ENCODE measurements at places on chromosomes 11 and 22. TPM values are rescaled to one million over a fixed set of nuclear protein-coding genes. Genes with fewer than 3 reads are reported as not detected.
A peak's percentile ranks its signal among the peaks of the same experiment; 100 is the strongest.

- DNase-seq, result no peak
Observed at GRCh38 chr11:19970944-19971343, 189.3 kb downstream of the DBX1 start.

KCNE3 gene
- total RNA-seq, result 14.9 TPM

DNA sequence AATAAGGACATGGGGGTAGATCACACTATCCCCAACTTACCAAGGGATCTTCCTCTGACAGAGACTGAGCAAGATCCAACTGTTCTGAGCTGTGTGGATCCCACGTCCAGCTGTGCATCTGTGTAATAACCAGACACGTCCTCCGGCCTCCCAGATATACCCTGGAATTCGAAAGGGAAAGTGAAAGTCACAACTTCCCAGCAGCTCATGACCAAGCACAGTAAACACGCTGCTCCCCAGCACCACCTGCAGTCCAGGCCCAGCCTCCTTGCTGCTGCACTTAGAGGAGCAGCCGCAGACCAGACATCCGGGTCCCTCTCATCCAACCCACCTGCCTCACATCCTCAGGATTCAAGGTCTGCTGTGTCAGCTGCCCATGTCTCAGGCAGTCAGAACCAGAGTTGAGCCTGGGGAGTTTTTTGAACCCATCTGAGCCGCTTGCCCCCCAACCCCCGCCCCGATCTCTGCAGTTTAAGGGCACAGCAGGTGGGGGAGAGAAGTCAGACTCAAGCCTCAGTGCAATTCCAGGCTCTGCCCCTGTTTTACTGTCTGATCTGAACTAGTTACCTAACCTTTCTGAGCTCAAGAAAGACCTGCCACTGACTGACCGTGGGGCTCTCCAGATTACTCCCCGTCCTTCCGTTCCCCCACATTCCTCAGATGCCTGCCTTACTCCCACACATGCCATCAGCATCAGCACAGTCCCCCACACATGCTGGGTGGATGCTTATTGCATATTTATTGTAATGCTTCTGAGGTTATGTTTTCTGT, at the start of gene APOL2:
APOL2 (minus strand) TSS at position 127 of the 771 bp plus-strand sequence. CDS start 6,365 bp downstream, outside the sequence.
- DNase-seq, result peak; percentile 92

KRTAP5-9 gene
- not detected for total RNA-seq

C22orf42 gene
- not detected for total RNA-seq

GLYAT gene
- total RNA-seq, result not detected

- DNase-seq, result no peak
Observed at GRCh38 chr11:117000014-117000737, 98.1 kb downstream of the SIK3 start.

DNA sequence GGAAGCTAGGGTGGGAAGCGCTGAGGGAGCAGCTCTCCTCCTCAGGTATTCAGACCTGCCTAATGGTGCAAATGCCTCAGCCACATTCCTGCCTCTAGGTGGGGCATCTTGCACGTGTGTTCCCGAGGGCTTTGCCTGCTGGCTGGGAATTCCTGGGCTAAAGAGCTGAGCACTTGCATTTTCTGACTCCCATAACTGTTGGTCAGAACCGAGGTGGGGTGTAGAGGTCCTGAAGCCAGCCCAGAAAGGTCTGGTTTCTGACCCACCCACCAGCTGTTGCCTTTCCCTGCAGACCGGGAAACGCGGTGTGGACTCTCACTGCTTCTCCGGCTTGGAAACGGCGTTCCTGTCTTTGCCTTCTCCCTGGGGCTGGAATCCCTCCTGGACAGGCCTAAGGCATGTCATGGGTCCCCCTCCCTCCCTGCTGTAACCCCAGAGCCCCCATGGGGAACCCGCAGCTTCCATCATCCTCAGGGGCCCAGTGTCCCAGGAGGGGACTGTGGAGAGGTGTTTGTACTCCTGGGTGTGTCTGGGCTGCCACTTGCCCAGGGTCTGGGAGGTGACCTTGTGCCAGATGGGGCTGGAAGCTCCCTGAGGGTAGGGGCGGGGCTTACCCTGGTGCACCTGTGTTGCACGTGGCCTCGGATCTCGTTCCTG, 24.0 kb upstream of the SMIM38 start:
- DNase-seq, result peak; percentile 85

DNA sequence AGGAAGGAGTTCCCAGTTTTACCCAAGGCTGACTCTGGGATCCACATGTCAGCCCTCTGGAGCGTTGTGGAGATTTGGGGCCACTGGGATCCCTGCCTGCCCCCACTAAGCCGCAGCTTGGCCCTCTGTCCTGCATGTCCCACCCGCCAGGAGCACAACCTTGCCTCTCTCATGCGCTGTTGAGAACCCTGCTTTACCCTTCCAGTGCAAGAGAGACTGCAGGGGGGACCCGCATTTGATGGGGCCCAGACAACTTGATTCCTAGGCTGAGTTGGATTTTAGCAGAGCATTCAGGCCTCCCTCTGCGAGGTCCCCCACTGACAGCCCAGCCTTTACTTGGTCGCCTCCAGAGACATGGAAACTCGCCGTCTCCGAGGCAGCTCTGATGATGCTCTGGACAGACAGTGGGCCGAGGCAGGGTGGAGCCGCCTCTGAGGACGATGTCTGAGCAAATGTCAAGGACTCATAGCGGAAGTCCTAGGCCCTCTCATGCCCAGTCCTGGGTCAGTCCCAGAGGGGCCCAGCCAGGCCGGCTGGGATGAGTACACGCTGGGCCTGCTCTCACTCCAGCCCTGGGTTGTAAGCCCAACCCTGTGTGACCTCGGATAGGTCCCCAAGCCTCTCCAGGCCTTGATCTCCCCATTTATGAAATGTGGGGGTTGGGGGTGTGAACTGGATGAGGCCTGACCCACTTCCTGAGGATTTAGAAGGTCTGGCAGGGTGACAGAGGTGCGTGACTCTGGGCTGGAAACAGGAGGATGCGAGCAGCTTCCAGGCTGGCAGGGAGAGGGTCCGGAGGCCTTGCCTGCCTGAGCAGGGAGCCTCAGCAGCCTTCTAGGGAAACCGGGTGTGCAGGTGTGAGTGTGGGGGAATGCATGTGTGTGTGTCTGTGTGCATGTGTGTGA, 630 bp downstream of the CD5 start:
- no peak for DNase-seq

BMAL1 gene
- total RNA-seq, result 20.7 TPM

DNA sequence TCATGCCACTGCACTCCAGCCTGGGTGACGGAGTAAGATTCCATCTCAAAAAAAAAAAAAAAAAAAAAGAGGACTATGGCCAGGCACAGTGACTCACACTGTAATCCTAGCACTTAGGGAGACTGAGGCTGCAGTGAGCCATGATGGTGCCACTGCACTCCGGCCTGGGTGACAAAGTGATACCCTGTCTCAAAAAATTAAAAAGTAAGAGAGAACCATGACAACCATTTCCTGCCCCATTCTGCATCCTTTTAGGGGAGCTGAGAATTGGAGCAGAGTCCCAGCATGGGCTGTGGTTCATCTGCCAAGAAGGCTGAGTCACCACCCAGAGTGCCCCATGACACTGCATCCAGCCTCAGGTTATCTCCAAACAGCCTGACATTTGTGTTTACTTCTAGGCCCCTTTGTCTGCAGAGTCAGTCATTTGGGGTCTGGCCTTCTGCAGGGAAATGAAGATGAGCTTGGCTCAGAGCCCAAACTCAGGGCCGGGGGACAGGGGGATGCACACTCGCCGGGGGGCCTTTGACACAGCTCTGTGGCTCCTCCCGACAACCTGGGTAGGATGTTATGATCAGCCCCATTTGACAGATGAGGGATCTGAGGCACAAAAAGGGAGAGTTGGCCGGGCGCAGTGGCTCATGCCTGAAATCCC, 4.7 kb downstream of the CSDC2 start:
- DNase-seq, result peak; percentile 27

GRCh38 chr11:72969894-72970335, 155.7 kb downstream of the ATG16L2 start:
- DNase-seq, result no peak

OR51I1 gene
- total RNA-seq, result not detected

NXPE4 gene
- total RNA-seq, result 292 TPM

DNA sequence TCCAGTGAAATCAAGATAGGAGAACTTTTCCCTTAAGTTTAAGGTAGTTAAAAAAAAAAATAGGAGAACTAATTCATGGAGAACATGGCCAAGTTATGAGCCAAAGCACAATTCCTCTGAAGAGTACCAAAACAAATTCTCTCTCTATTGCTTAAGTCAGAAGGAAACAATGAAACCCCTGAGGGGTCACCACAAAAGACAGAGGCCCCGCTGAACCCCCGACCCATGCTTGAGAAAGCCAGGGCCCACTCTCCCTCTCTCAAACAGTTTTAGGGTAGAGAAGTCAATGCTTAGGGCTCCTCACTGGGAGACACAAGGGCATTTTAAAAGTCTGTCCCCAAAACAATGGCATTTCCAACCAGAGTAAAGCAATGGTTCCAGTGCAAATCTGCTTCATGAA, 26.9 kb downstream of the PPP2R1B start:
- no peak for DNase-seq

DNA sequence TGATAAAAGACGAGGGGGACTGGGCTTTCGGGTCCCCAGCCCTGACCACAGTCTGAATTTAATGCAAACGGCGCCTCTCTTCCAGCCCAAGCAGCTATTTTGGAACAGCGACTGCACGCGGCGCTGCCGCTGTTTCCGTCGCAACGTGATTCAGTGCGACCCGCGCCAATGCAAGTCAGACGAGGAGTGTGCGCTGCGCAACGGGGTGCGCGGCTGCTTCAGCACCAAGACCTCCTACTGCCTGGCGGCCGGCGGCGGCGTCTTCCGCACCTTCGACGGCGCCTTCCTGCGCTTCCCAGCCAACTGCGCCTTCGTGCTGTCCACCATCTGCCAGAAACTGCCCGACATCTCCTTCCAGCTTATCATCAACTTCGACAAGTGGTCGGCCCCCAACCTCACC, 56.7 kb downstream of the TECTA start:
- DNase-seq, result no peak

- no peak for DNase-seq
Observed at GRCh38 chr22:41561335-41561734, 525 bp downstream of the CSDC2 start.

DNA sequence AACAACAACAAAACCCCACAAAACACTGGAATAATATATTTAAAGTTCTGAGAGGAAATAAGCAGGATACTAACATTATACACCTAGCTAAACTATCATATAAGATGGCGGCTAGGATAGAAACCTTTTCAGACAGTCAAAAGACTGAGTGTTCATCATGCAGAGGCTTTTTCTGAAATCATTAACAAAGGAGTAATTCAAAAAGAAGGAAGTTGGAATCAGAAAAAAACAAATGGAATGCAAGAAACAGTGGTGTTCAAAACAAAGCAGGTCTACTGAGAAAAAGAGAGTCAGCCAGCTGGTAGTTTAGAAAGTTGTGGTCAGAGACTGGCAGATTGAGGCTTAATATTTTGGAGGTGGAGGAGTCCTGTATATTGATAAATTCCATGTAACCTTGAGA, 30.1 kb upstream of the ZBTB44 start:
- DNase-seq, result no peak

GRCh38 chr11:30936491-30936890, 350.3 kb upstream of the MPPED2 start:
- no peak for DNase-seq

DNA sequence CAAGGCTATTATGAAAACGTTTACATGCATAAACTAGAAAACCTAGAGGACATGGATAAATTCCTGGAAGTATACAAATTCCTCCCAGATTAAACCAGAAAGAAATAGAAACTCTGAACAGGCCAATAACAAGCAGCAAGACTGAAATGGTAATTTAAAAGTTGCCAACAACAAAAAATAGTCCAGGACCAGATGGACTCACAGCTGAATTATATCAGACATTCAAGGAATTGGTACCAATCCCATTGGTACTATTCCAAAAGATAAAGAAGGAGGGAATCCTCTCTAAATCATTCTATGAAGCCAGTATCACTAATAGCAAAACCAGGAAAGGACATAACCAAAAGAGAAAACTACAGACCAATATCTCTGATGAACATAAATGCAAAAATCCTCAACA, 236.0 kb downstream of the DLG2 start:
- DNase-seq, result no peak

DNA sequence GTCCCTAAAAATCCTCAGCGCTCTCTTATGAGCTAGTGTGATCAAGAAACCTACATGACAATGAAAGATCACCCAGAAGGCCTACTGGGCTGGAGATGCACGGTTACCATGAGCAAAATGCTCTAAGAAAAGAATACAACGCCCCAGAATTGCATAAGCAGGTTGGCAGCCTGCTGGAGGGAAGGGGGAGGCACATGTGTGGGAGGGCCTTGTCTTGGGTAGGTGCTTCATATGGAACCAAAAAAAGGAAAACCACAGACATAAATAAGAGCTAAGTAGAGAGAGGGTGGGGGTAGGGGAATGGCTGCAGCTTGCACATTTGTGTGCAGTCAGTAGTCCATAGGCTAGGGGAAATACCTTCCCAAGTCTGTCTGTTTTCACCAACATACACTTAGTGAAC, 2.8 kb downstream of the SIAE start:
- no peak for DNase-seq

ZP1 gene
- not detected for total RNA-seq

- peak; percentile 50 for DNase-seq
Observed at GRCh38 chr11:13962562-13963168, at the start of gene SPON1. SPON1 (plus strand) TSS chr11:13962723; CDS start chr11:13962905, 182 bp downstream.

TTC12 gene
- 10.3 TPM for total RNA-seq

CCDC81 gene
- 0.41 TPM for total RNA-seq

SCUBE1 gene
- total RNA-seq, result 6.4 TPM

DNA sequence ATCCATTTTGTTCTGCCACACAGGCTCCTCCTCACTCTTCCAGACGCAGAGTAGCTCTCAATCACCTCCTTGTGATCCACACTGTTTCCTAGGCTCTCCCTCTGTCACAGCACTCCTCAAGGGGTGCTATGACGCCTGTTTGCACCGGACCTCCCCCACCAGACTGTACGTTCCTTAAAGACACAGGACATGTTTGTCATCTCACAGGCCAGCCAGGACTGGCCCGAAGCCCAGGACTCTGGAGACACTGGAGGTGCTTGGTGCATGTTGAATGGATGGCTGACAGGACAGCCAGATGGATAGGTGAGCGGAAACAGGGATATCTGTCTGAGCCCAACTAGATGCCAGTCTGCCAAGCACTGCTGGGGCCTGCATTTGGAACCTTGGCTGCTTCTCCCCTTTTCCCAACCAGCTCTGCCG, 13.6 kb downstream of the PLA2G6 start:
- DNase-seq, result no peak

ALX4 gene
- total RNA-seq, result not detected

OR52H1 gene
- not detected for total RNA-seq

- DNase-seq, result no peak
Observed at GRCh38 chr22:49726022-49726681, 101.5 kb downstream of the BRD1 start.

DNA sequence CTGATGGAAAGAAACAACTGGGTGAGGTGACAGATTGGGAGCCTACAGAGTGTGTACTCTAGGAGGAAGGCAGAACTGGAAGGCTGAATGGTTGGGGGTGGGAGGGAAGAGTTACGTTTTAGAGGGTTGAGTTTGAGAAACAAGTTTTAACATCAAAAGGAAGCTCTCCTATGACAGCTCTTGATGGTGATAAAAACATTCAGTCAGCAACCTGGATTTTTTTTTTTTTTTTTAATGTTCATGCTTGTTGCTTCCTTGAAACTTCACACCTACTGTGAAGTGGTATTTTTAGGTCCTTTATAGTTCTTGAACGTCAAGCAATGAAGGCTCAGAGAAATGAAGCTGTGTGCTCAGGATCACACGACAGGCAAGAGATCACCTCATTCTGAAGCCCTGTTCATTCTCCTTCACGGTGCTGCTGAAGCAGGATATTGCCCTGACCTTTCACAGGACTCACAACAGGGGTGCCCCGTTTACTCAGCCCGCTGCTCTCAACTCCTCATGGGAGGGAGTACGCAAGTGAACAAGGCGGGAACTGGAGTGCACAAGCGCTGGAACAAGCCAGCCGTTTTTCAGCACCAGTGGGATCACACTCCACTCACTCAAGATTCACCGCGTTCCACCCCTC, 1.6 kb upstream of the TMEM109 start:
- DNase-seq, result no peak

GRCh38 chr11:66546368-66546965, at the start of gene ACTN3:
ACTN3 (plus strand) TSS chr11:66546903; CDS start chr11:66546938, 35 bp downstream.
- peak; percentile 40 for DNase-seq

All from transverse colon (tissue), 4 donors.